Activated CD4-positive, CD25-positive, alpha-beta regulatory T cell (primary cell): ENCODE measurements at places on chromosomes 1 and 21.

DNA sequence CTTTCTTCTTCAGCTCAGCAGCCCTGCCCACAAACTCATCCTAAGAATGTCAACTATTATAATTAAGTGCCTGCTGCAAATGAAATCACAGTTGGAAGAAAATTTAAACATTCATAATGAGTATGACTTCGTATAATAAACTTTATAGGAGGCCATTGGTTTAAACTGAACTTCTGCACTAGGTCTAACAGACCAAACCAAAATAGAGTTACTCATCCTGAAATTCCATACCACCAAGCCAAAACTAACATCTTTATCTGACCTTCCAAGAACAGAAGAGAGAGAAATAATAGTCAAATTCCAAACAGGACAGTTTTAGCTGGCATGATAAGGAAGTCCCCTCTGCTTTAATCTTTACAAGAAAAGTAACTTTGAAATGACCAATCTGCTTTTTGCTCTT is 472.4 kb upstream of the PRMT6 start:
- no peak for DNase-seq

GRCh38 chr1:203539831-203540546 is 46.0 kb downstream of the OPTC start:
- DNase-seq = no peak

GRCh38 chr21:44756423-44757185 is 45.0 kb downstream of the UBE2G2 start:
- no peak for DNase-seq

GRCh38 chr1:33361532-33362235 is 40.8 kb upstream of the A3GALT2 start:
- DNase-seq = no peak

DNA sequence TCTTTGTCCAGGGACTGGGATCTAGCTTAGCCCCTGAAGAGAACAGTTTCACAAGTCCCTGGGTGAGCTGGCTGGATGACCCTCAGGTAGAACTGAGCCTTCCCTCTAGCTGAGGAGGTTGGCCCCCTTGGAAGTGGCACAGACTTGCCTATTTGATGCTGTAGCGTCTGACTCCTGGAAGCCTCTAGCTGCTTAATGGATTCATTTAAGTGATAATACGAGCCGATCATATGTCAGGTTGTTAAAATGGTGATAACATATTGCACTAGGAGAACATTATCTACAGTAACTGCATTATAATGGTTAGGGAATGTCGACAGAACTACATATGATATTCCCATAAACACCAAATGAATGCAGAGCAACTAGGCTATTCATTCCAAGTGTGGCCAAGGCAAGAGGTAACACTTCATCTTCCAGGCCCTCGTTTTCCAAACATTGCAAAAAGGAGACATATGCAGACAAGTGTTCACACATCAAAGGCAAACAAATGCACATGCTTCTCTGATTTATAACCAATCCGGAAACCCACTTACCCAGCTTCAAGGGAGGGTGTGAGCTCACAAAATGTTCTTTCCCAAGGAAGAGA is 340.1 kb upstream of the PLXNA2 start:
- DNase-seq = no peak

- DNase-seq = no peak
These were observed 29.6 kb downstream of the UBE2G2 start for GRCh38 chr21:44771896-44772525.

- no peak for DNase-seq
These were observed 85.7 kb upstream of the KRTAP19-8 start for GRCh38 chr21:31124010-31124409.

DNA sequence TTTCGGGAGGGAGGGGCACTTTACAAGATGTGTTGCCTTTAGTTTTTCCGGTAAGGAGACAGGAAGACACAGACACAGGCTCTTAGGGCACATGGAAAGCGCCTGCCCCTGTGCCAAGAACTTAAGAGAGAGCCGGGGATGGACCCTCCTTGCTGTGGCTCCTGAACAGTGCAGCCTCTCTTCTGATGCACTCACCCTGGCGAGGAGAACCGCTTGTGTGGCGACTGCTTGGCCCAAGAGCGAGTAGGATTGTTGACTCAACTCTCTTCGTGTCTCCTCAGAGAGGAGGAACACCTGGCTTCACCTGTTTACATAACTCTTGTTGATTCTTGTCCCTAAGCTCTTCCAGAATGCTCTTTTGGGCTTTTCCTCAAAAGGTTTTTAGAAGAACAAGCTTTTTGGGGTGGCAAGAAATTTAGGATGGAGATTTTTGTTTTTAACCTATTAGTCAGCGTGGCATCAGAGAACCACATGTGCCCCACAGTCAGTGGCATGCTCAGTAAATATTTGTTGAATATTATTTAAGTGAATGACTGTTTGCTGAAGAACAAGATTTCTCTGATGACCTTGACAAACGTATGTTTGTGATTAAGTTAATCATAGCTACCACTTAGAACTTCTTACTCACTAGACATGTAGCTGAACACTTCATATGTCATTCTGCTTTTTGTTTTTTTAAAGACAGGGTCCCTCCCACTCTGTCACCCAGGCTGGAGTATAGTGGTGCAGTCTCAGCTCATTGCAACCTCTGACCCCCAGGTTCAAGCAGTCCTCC is 60.6 kb downstream of the NFIA start:
- DNase-seq = no peak
